IgD-negative memory B cell (primary cell): ENCODE measurements at places on chromosomes 6 and 20. TPM values are rescaled to one million over a fixed set of nuclear protein-coding genes. Genes with fewer than 3 reads are reported as not detected.

Gene GSTA1
- polyA plus RNA-seq, result not detected

Gene HEY2
- polyA plus RNA-seq, result 0.30 TPM

Gene MATN4
- not detected for polyA plus RNA-seq

Gene C20orf141
- not detected for polyA plus RNA-seq

Gene SLPI
- not detected for polyA plus RNA-seq

Gene ENTPD6
- polyA plus RNA-seq, result 26.9 TPM

Gene SEL1L2
- not detected for polyA plus RNA-seq

Gene ULBP3
- polyA plus RNA-seq, result 1.1 TPM

Gene SERAC1
- polyA plus RNA-seq, result 2.1 TPM

Gene SLC17A9
- 4.1 TPM for polyA plus RNA-seq

Gene NDUFAF5
- polyA plus RNA-seq, result 9.1 TPM

Gene CNR1
- polyA plus RNA-seq, result 2.5 TPM

Gene SLC22A16
- polyA plus RNA-seq, result not detected

Gene HDGFL1
- polyA plus RNA-seq, result not detected

Gene TUBB2B
- polyA plus RNA-seq, result 0.55 TPM

Gene GGTLC1
- not detected for polyA plus RNA-seq

Gene SMAP1
- polyA plus RNA-seq, result 18.2 TPM

Gene HTR1B
- polyA plus RNA-seq, result not detected

Gene CST2
- polyA plus RNA-seq, result not detected

Gene TRIM10
- polyA plus RNA-seq, result not detected

Gene BMP2
- polyA plus RNA-seq, result not detected

Gene CCN5
- not detected for polyA plus RNA-seq

Gene RIPOR2
- polyA plus RNA-seq, result 561 TPM

Gene CENPW
- polyA plus RNA-seq, result 6.2 TPM

Gene EPB41L1
- 0.83 TPM for polyA plus RNA-seq

Gene SPAG4
- 1.9 TPM for polyA plus RNA-seq

Gene FAM83D
- 0.75 TPM for polyA plus RNA-seq

Gene TNF
- polyA plus RNA-seq, result 6.4 TPM

Gene TMEM244
- polyA plus RNA-seq, result 0.84 TPM

Gene CCN6
- not detected for polyA plus RNA-seq

Gene DIDO1
- polyA plus RNA-seq, result 42.8 TPM

Gene PACSIN1
- not detected for polyA plus RNA-seq

Gene SLC35B3
- 12.5 TPM for polyA plus RNA-seq

Gene CCDC170
- polyA plus RNA-seq, result not detected

Gene SAMD3
- polyA plus RNA-seq, result 7.1 TPM

Gene LY6G6F
- polyA plus RNA-seq, result 0.95 TPM

Gene SLC12A5
- 0.11 TPM for polyA plus RNA-seq

Gene CTSZ
- 34.7 TPM for polyA plus RNA-seq
